Activated CD4-positive, alpha-beta T cell treated with anti-CD3 and anti-CD28 coated beads, Interleukin-2, amount 10 ng/mL, durations not matched to agents 7 days and 5 days (primary cell): ENCODE measurements at places on chromosomes 2 and 18.
A peak's percentile ranks its signal among the peaks of the same experiment; 100 is the strongest.

- DNase-seq, result peak; percentile 48
Observed at GRCh38 chr2:204260162-204260877, 285.0 kb upstream of the PARD3B start.

- no peak for DNase-seq
Observed at GRCh38 chr18:56563568-56563967, 74.8 kb downstream of the TXNL1 start.

- no peak for DNase-seq
Observed at GRCh38 chr2:132774189-132774588, 104.2 kb upstream of the LYPD1 start.

- DNase-seq, result no peak
Observed at GRCh38 chr2:165634855-165635254, 159.2 kb downstream of the GALNT3 start.

GRCh38 chr2:167803449-167803988, 443.9 kb downstream of the STK39 start:
- no peak for DNase-seq

GRCh38 chr2:55907686-55908085, 15.9 kb downstream of the EFEMP1 start:
- DNase-seq, result no peak

DNA sequence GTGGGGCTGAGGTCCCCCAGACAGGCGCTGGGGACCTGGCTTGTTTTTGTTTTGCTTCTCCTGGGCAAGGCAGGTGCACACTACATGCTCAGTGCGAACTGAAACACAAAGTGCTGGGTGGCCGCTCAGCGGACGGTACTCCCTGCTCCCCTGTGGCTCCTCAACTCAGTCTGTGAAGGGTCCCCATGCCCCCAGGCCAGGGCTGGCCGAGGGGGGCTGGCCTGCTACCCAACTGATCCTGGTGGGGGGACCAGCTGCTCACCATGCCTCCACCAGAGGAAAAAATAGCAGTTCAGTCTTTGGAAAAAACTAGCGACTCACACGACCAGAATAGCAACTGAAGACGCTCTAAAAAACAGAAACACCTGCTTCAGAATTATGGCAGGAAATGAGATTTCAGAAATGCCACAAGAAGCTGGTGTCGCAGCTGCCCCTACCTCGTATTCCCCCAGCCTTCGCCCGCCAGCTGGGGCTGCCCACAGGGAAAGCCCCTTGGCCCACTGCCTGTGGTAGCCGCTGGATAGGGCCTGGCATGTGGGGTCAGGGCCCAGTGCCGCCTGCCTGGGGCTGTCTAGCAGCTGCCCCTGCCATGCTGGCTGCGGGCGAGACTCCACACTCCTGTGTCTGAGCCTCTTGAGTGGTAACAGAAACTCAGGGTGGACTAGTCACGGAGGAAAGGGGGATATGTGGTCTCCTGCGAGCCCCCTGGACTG, 43.7 kb downstream of the MEX3C start:
- peak; percentile 49 for DNase-seq
